ENCODE measurements at places on chromosomes 4 and X.

- no peak for DNase-seq
Measured at GRCh38 chr4:178258603-178259002, 816.4 kb upstream of the AGA start.

GRCh38 chr4:5399790-5400421 is 308.5 kb downstream of the EVC2 start:
- DNase-seq: no peak

GRCh38 chrX:96798982-96799381 is 84.7 kb upstream of the RPA4 start:
- DNase-seq: no peak

- no peak for DNase-seq
Measured at GRCh38 chr4:2343476-2343875, 75.0 kb downstream of the ZFYVE28 start.
